ENCODE measurements at places on chromosomes 12 and 14. TPM values are rescaled to one million over a fixed set of nuclear protein-coding genes. Genes with fewer than 3 reads are reported as not detected.

Gene EXOC5
- total RNA-seq: 25.3 TPM

Gene PEX5
- 51.8 TPM for total RNA-seq

Gene KCNA5
- total RNA-seq: not detected

Gene LRTM2
- total RNA-seq: not detected

Gene KRT74
- not detected for total RNA-seq

Gene ARHGEF40
- 102 TPM for total RNA-seq

Gene ATL1
- total RNA-seq: 24.3 TPM

GRCh38 chr12:24038211-24038997, 88.9 kb upstream of the SOX5 start:
- no peak for DNase-seq

DNA sequence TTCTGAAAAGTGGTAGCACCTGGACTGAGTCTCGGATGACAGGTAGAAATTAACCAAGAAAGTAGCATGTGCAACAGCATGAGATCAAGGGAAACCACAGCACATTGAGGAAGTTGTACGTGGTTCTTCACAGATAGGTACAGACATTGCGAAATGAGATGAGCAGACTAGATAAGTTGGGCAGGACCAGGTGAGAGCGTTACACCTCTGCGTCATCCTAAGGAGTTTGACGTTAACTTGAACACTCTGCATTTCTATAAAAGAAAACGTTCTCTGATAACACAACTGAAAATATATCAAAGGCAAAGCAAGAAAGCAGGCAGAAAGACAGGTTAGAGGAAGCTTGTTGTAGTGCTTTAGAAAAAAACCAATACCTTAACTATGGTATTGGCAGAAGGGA, 98.5 kb upstream of the RASSF8 start:
- no peak for DNase-seq

DNA sequence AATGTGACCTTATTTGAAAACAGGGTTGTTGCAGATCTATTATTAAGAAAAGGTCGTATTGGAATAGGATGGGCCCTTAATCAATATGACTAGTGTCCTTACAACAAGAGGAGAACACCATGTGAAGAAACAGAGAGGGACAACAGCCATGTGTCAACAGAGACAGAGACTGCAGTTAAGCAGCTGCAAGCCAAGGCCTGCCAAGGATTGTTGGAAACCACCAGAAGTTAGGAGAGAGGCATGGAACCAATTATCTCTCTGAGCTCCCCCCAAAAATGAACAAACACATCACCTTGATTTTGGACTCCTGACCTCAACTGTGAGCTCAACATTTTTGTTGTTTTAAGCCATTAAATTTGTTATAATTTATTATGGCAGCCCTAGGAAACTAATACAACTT, 214.6 kb upstream of the PRKD1 start:
- no peak for DNase-seq

DNA sequence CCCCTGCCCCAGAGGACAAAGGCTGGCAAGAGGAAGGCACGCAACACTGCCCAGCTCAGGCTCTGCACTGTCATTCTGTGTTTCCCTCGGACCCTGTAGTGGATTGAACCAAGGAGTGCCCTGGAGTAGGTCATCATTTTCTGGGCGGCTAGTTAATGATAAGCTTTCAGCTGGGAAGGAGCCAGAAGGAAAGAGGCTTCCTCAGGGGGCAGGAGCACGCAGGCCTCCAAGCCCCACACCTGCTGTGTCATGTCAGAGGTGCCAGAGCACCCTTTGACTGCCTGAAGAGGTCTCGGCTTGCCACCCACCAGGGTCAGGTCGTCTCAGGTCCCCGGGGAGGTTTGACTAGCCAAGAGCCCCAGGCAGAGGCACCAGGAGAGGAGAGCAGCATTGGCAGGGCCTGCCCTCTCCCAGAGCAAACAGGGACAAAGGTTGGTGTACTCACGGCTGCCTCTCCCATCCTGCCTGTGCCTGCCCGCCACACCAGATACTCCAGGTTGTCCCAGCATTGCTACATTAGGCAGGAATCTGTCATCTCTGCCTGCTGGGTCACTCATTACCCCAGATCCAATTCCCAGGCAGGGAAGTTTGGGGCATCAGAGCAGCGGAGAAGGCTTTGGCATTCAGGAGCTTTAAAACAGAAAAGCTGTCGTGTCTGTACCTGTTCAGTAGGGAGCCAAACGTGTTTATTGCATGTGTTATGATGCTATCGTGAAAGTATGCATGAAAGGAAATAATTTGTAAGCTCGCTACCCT, 33.5 kb upstream of the ATP2A2 start:
- no peak for DNase-seq

GRCh38 chr12:64800640-64801039, 23.8 kb upstream of the TBC1D30 start:
- DNase-seq: no peak

DNA sequence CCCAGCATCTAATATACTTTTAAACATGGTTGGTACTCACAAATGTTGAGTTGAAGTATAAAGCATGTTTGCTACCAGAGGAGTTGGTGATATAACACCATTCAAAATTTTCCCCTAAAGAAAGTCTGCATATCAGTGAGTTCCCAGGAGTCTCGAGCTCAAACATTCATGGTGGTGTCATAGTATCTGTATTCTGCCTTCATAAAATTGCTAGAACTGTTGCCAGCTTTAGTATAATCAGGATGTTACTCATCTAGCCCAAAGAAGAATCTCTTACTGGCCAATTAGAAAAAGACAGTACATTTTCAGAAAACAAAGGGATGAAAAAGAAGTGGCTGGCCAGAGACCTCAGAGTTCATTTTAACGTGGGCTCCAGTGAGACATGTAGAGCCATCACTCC, 374.7 kb downstream of the KCNH5 start:
- no peak for DNase-seq

DNA sequence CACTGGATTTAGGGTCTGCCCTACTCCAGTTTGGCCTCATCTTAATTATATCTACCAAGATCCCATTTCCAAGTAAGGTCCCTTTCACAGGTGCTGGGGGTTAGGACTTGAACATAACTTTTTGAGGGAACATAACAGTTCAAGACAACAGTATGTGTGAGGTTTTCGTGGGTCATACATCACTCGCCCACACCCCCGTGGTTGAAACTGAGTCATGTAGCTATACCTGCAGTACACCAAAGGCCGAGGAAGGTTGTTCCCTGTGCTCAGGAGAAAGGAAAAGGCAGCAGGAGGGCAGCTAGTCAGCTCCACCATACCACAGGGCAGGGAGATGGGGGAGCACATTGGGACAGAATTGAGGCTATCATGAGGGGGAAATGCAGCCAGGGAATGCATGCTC, 167.0 kb downstream of the PPM1H start:
- DNase-seq: no peak

DNA sequence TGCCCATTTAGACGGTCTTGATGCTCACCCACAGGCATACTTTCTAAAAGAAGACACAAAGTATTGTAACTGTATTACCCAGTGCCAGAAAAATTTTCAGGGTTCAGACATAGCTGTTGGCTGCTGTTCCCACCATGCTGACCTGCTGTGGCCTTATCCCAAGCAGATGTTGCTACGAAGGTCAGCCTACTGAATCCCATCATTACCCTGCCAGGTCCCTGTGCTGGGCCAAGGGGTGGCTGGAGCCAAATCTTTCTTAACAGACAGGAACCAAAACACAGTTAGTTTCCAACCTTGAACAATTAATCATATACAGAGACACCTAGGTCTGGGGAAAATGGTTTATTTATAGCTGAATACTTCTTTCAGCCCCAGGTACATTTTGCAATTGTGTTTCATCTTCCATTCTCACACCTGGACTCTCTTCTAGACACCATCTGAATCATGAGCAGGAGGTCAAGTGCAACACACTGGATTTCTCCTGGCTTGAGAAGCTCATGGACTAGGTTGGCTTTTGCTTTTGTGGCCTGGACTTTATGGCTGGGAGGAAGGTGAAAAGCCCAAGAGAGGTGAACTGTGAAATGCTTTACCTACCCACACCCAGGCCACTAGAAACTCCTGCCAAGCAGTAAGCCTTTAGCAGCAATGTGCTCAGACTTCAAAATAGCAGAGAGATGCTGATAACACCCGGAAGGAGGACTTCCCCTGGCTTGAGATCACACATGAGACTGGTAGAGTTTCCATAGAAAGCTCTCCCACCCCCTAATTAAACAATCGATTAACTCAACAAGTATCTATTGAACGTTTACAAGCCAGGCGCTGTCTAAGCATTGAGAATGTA, 150.1 kb downstream of the SUDS3 start:
- no peak for DNase-seq

GRCh38 chr12:1828856-1829255, 8.5 kb downstream of the LRTM2 start:
- DNase-seq: no peak

DNA sequence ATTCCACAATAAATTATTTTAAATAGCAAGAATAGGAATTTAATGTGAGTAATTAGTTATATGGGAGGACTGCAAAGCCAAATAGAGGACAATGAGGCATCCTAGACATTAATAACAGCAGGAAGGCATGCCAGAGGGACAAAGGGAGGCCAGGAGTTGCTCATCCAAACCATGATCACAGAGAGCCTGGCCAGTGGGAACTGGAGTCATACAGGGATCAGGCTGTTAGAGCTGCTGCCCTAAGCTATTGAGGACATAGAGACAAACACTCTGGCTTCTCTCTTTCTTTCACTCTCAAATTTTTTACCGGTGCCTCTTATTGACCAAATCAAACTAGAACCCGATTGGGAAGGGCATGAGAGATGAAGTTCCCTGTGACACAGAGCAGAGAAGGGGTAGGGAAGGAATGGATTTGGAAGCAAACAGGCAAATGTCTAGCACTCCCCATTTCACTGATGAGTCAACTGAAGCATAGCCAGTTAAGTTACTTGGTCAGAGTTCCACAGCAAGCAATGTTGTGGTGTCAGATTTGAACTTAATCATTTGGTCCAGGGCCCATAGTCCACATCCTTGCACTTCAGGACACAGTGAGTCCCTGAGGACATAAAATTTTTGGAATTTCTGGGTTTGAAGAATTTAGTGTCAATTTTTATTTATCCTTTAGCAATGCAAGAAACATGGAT, 17.9 kb upstream of the CFAP54 start:
- no peak for DNase-seq

DNA sequence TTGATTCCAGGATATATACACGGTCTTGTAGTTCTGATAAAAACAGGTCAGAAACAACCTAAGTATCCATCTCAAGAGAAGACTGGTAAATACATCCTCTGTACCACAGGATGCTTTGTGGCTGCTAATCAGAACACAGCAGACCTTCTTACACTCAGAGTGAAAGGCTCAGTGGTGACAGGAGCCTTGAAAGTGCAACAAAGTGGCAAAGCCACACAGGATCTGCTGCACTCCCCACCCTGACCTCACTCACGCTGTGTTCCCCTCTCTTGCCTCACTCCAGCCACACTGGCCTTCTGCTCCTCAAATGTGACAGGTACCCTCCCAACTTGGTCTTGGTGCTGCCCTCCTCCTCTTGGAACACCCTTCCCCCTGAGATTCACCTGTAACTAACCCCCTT, 98.1 kb upstream of the GRIP1 start:
- DNase-seq: no peak

- no peak for DNase-seq
These were observed 463.3 kb upstream of the FOXG1 start for GRCh38 chr14:28303248-28303647.

GRCh38 chr14:100679707-100680438, 46.8 kb upstream of the DLK1 start:
- peak; percentile 79 for DNase-seq

- DNase-seq: no peak
These were observed 219.3 kb downstream of the RMST start for GRCh38 chr12:97681612-97682504.

DNA sequence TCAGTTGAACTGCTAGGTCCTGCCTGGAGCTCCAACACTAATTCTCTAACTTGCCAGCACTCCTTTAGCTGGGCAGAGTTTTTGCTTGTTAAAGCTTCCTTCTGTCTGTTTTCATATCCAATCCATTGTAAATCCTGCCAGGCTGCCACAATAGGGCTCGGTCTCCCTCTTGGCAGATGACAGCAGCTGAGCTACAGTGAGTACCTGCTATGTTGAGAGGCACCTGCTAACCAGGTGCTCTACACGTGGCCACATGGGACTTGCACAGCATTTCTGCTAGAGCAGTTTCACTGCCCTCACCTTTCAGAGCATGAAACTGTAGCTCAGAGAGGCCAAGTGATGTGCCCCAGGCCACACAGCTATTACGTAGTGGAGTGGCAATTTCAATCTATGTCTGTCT, 106.6 kb upstream of the NOS1 start:
- DNase-seq: no peak

GRCh38 chr14:60723116-60723906, 840 bp downstream of the SIX4 start:
- DNase-seq: peak; percentile 40

DNA sequence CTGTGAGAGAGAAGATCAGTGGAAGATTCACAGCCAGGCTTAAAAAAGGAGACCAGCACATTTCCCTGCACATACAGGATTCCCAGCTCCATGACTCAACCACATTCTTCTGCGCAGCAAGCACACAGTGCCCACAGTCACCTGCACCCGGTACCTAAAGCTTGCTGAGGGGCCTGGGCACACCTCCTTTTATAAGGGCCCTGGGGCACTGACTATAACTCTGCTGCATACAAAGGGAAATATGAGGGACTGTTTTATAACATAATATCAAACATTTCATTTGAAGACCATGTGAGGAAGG, 322.9 kb downstream of the DAD1 start:
- DNase-seq: no peak

- peak; percentile 6 for DNase-seq
These were observed 670 bp upstream of the BEGAIN start for GRCh38 chr14:100587763-100588411.

- no peak for DNase-seq
These were observed 481.6 kb downstream of the DIO2 start for GRCh38 chr14:79729731-79730130.
